ENCODE measurements at places on chromosomes 13 and 19.

DNA sequence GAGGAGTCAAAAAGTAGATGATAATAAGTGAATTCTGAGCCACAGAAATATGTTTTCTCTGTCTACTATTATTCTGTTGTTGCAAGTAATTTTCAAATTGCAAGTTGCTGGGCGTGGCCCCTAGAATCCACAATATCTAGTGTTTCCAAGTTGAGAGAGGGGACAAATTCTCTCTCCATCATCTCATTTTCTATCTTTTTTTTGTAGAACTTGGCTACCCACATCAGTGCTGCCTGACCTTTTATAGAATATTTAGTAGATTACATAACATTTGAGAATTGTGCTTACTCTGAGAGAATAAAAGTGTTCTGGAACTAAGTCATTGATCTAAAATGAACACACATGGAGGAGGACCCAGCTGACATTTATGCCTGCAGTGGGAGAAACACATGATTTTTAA lies 110.9 kb upstream of the CSNK1A1L start:
- no peak for DNase-seq

DNA sequence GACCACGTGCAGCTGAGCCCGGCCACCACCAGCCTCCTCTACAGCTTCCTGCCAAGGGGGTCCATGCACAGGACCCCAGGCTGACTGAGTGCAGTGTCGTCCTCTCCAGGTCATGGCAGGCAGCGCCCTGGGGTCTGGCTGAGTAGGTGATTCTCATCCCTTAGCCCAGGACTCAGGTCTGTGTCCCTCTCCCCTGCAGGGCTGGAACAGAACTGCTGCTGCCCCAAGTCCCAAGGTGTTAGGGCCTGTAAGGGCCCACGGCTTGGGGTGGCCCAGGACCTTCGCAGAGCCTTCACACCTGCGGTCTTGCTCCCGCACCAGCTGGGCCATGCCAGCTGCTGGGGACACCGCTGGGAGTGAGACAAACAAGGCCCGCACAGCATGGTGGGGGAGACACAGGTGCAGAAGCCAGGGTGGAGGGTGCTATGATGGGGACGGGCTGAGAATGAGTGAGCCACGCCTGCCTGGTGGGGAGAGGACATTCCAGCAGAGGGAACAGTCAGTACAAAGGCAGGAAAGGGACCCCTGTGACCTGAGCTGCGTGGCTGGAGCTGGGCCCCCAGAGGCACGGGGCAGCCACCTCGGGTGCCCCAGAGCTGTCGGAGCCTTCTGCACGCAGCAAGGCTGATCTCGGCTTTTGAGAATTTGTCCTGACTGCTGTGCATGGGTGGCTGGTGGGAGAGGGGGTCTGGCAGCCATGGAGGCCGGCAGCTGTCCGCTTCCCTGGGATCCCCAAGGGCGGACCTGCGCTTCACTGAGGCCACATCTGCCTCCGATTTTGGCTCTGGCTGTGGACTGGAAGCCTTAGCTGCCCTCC lies 11.9 kb downstream of the PLEKHF1 start:
- no peak for DNase-seq

- DNase-seq, result no peak
Observed at GRCh38 chr19:17329366-17330261, 5.0 kb downstream of the ANO8 start.

DNA sequence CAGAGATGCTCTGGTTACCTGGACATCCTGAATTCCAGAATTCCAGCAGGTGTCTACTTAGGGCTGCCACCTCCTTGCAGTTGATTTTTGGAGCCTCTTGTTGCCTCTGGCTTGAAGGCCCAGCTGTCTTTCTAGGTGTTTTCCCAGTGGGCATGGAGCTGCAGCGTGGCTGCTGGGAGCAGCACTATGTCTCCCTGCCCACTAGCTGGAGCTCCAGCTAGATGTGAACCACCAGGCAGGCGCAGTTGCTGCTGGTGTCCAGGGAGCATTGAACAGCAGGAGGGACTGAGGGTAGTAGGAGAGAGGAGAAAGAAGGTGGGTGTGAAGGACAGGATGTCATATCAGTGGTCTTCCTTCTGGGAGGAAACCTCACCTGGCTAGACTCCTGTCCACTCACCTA lies 9.9 kb upstream of the SELENOW start:
- no peak for DNase-seq

DNA sequence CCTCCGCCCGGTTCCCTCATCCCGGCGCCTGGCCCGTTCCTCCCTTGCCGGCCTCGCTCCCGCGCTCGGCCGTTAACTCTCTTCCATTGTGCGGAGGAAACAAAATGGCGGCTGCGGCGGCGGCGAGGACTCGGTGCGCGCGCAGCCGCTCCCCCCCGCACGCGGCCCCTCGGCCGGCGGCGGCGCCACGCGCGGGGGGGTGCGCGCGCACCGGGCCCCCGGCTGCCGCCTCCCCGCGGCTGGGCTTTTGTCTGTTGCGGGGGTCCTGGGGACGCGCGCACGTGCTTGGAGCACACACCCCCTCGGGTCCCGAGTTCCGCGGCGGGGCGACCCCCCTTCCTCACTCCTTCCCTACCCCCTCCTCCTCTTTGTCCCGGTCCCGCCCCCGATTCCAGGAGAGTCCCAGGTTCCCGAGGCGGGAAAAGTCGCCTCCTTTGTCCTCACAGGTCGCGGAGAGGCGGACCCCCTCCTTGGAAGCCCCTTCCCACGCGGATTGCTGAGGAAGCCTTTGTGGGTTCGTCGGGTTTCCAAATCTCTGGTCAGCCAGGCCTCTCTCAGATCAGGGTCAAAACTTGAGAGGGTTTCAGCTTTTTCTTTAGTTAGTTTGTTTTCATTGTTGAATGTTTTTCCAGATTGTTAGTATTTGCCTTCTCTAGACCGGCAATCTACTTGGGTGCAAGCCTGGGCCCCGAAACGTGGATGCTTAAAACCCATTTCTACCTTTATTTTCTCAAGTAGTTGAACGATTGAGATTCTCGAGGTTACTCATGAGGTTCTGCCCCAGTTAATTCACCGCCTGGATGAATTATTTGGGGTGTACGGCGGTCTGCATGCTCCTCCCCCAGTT lies 687 bp downstream of the ILF3 start:
- peak; percentile 55 for DNase-seq

DNA sequence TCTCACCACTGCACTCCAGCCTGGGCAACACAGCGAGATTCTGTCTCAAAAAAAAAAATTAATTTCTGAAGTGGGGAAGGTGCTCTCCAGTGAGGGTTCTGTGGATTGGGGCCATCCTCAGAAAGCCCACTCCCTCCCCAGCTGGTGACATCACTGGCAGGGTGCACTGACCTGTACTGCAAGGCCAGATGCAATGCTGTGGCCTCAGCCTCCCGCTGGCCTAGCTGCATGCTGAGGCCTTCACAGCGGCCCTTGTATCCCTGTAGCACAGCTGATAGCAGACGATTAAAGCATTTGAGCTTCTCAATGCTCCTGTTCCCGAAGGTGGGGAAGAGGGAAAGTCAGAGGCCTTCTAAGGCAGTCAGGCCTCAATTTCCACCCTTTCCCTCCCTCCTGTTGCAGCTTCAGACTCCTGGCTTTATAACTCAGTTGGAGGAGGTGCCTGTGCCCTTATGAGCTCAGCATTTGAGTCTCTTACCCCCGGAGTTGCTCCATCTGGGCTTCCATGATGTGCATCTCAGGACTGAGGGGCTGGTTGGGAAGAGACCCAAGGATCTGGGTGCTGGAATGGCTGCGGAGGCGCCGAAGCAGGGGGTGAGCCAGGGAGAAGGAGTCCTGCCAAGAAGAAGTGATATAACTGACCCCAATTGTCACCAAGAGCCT lies 5.3 kb downstream of the USHBP1 start:
- DNase-seq, result no peak

GRCh38 chr13:22112956-22113745 lies 442.3 kb downstream of the FGF9 start:
- no peak for DNase-seq

GRCh38 chr13:21149568-21149967 lies 26.8 kb downstream of the SKA3 start:
- no peak for DNase-seq

GRCh38 chr19:3477951-3478350 lies 2.4 kb downstream of the SMIM24 start:
- no peak for DNase-seq
